NCI-H774 (cell line): ENCODE measurements at places on chromosomes 1 and 21.

DNA sequence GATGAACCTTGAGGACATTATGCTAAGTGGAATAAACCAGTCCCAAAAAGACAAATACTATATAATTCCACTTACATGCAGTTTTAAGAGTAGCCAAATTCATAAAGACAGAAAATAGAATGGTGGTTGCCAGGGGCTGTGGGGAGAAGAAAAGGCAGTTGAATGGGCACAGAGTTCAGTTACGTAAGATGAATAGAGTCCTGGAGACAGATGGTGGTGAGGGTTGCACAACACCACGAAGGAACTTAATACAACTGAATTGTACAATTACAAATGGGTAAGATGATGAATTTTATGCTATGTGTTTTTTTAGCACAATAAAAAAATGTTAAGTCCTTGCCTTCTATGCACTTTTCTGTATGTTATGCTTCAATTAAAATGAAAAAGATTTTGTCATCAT lies 66.6 kb downstream of the CD34 start:
- no peak for DNase-seq

GRCh38 chr1:190679454-190679853 lies 201.8 kb upstream of the BRINP3 start:
- no peak for DNase-seq

- DNase-seq = no peak
Observed at GRCh38 chr21:35922618-35923017, 137.7 kb downstream of the SETD4 start.

GRCh38 chr1:29753771-29754572 lies 517.6 kb downstream of the PTPRU start:
- no peak for DNase-seq
